ENCODE measurements at places on chromosomes 6 and 20.

GRCh38 chr6:27161946-27162603, 85.4 kb upstream of the PRSS16 start:
- no peak for DNase-seq

DNA sequence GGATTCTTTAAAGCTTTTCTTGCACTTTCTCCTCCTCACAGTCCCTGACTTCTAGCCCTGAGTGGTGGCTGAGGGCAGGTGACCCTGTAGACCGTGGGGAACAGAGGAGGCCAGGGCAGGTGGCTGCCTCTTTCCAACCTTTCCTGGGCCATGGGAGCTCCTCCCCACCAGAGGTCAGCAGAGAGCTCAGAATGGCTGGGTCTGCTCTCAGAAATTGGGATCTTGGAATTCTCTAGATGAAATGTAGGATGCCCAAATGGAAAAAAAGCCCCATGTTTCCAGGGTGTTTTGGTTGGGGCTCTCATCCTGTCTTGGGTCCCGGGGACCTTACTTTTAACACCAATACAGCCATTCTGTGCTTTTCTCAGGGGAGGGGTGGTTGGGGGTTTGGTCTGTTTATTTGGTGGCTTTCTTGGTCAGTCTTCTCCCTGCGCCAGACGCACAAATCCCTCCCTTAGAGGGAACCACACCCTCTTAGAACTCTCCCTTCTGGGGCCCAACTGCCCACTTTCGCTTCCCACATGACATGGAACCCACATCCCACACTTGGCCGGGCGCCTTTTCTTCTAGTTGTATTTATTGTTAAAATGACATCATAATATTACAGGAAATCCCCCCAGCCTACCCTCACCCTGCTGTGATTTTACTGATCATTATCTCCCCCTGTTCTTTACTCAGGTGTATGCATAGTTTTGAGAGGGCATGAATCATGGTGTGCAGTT, 17.9 kb downstream of the GNAS start:
- peak; percentile 47 for DNase-seq

DNA sequence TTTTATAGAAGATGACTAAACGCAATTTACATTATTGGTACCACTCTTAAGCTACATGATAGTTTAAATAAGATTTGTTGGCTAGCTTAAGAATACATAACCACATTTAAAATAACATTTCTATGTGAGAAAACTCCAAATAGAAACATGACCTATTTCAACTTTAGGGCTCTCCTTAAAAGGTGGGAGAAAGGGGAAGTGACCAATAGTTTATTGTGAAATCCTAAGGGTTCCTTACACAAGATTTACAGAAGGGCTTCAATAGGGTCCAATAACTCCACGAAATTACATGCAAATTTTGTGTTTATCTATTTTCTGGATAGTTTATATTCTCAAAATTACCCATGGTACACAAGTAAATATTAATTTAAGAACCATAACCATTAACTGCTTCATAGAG, 91.6 kb upstream of the DST start:
- no peak for DNase-seq

GRCh38 chr6:80094017-80094416, 12.5 kb upstream of the BCKDHB start:
- no peak for DNase-seq

- peak; percentile 28 for DNase-seq
Observed at GRCh38 chr6:129766959-129767728, 57.2 kb upstream of the ARHGAP18 start.

DNA sequence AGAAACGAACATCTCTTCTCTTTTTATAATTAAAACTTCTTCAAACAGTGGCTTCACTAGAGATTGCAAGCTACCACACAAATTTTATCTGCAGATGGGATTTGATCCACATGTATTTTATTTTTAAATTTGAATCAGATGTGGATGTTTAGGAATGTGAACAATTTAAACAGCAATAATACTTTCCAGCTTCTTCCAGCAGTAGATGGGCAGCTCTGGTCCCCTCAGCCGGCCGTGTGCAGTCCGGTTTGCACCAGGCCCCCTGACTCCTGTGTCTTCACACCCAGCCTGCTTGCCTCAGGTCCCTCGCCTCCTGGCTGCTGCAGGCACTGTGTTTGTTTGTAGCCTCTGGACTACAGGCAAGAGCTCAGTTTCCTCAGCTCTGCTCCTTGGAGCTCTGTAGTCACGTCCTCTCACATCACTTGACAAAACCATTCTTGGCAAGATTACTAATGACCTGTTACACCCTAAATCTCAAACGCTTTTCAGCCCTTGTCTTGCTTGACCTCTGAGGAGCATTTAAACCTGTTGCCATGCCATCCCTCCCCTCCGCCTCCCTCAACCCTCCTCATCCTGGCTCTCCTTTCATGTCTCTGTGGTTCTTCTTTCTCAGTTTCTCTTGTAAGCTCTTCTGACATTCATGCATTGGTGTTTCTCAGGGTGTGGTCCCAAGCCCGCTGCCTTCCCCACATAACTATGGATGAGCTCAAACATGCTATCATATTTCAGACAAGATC, 13.2 kb upstream of the ZBTB24 start:
- DNase-seq, result no peak

DNA sequence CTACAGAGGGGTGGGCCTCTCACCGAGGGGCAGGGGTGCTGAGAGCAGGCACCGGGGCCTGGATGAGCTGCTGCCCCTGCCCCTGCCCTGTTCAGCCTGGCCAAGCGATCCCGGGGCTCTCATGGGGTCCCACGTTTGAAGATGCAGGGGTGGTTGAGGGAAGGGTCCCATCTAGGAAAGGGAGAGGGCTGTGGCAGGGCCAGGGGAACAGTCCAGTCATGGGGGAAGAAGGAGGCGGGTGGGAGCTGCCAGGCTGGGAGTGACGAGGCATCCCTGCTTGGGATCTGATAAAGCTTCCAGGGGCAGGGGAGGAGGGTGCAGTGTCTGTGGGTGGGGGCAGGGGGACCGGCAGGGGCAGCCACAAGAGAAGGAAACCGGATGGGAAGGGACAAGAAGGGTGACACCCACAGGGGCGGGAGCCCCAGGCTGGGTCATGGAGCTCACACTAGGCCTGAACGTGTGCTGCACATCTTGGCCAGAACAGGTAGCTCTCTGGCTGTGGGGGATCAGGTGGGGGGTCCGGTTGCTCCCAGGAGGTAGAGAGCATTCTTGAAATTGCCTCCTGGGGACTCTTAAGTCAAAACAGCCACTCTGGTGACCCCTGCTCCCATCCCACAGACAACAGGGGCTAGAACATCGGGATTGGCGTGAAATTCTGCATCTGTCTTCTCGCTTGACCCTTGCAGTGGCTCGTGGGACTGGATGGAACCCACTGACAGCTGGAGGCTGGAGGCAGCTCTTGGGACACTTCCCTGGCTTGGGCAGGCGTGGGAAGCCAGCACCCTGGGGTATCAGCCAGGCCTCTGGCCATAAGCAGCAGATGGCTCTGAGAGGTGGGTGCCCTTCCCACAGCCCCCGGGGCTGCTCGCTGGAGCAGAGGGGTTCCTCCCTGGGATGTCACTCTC, 58.0 kb upstream of the GATA5 start:
- no peak for DNase-seq

DNA sequence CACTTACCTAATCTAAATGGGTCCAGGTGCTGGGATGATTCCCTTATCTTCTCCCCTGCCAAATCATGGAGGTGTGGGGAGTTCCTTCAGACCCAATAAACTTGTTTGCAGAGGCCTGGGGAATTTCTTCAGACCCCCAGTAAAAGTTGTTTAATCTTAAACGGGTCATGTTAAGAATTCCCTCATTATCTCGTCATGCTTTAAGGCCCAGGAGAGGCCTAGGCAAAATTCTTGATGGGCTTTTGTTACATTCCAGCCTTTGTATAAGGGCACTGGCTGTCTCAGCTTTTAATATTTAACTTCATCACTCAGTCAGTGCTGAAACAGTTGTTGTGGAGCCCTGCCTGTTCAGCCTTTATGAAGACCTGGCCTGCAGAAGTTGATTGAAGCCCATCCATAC, 11.0 kb upstream of the SLC35B3 start:
- no peak for DNase-seq

DNA sequence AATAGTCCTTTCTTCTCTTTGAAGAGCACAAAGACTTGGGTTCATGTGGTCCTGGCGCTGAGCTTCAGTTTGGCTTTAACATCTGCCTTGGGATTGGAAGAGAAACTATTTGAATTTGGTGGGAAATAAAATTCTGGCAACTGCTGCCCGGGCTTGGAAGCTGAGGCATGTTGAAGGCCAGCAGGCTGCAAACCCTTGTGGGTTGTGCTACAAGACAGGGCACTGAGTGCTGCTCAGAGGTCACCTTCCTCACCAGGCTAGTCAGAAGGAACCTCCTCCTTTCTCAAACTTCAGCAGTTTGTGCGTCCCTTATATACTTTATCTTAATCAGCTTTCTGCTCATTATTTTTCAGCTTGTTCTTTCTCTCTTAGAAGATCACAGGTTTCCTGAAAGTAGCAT, 238.4 kb upstream of the TBX18 start:
- no peak for DNase-seq

- no peak for DNase-seq
Observed at GRCh38 chr20:55580475-55580874, 424.8 kb downstream of the CBLN4 start.

DNA sequence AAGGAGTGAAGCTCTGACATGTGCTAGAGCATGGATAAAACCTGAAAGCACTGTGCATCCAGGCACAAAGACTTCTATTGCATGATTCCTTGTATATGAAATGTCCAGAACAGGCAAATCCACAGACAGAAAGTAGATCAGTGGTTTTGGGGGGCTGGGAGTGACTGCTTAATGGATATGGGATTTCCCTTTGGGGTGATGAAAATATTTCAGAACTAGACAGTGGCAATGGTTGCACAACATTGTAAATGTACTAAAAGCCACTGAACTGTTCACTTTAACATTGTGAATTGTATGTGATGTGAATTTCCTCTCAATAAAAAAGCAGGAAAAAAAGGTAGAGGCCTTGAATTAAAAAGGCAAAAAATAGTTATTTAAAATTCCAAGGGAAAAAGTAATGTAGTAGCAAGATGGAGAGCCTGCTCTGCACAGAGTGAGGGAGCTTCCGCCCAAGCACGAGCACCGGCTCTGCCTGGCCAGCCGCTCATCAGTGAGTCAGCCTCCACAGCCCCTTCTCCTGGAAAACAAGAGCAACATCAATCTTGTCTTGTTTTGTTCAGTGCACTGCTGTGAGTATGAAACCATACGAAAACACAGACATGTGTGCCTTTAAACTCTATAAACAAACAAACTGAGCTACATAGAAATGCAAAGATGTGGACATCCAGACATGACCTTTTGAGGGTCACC, 74.6 kb upstream of the THBS2 start:
- no peak for DNase-seq

- no peak for DNase-seq
Observed at GRCh38 chr6:9927275-9927674, 487.6 kb downstream of the TFAP2A start.

- DNase-seq, result no peak
Observed at GRCh38 chr20:35087791-35088190, 4.8 kb downstream of the TRPC4AP start.

GRCh38 chr6:169725125-169726048, 1.1 kb upstream of the PHF10 start:
- peak; percentile 27 for DNase-seq

GRCh38 chr6:127297502-127298070, 30.9 kb downstream of the RNF146 start:
- DNase-seq, result no peak

DNA sequence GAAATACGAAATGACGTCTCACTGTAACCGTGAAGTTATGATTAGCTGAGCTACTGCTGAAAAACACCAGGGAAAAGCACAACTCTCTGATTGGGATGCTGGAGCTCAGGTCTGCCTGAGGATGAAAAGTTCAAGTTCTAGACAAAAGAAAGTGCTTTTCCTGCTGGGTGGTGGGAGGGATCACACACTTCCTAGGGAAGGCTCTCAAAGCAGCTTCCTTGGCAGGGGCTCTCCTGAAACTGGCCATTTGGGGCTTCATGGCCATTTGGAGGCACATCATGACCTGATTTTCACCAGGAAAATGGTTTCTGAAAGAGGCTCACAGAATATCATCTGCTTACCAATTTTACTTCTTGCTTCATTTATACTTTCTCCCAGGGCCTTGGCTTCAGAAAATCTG, 97.1 kb upstream of the KCNK16 start:
- no peak for DNase-seq

DNA sequence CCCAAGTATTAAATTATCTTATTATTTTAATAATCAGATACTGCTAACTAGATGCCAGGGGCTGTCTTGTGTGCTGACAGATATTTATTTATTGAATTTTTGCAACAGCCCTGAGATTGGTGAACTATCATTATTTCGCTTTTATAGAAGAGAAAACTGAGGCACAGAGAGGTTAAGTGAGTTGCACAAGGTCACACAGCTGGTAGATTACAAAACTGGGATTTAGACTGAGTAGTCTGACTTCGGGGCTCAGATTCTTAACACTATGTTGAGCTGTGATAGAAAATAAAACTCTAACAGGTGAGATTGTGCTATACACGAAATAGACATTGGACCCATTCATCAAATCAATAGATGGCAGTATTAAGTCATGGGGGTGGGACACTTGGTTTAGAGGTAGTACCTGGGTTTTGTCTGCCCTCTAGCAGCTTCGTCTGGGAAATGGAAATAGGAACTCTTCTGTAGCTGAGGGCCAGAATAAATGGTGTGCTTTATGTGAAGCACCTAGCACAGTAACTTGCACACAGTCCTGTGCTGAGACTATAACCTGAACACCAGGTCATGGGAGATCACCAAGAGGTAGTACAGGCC, 113.4 kb downstream of the B3GAT2 start:
- DNase-seq, result no peak

GRCh38 chr20:62200491-62201172, 17.8 kb downstream of the MTG2 start:
- no peak for DNase-seq

DNA sequence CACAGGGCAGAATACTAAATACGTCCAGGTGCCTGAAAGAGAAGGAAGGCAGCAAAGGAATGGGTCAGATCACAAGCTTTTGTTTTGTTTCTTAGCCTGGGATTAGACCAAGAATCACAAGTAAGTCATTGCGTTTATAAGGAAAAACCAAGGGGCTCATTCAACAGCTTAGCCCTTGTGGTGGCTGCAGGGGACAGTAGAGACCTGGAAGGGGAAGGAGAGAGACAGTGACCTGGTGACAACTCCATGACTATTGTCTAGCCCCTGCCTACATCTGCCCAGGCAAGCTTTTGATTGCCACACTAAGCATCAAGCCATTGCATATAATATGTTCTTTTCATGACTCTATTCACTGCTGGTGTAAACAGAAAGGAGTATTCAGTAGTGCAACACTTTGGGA, 30.2 kb upstream of the TBC1D7 start:
- no peak for DNase-seq

DNA sequence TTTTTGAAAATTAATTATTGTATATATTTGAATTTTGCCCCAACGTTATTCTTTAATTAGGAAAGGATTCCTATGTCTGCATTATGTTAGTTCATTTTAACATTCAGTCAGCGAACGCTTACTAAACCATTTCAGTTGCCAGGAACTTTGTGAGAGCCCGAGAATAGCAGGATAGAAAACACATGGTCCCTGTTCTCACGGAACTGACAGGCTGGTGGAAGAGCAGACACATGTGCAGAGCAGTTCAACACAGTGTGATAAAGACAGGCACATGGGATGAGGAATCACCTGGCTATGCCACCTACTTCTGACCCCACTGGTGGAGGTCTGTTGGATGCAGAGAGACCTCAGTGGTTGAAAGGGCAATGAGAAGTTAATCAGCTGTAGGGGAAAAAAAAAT, 367.2 kb downstream of the EPM2A start:
- no peak for DNase-seq
